Activated CD8-positive, alpha-beta T cell treated with anti-CD3 and anti-CD28 coated beads, Interleukin-2, amount 10 ng/mL, durations not matched to agents 7 days and 5 days (primary cell): ENCODE measurements at places on chromosomes 12 and 14. TPM values are rescaled to one million over a fixed set of nuclear protein-coding genes. Genes with fewer than 3 reads are reported as not detected.

GRCh38 chr12:50971946-50972345 lies 19.6 kb downstream of the HIGD1C start:
- DNase-seq: no peak

- DNase-seq: no peak
Observed at GRCh38 chr12:63814146-63814772, 30.2 kb upstream of the SRGAP1 start.

DNA sequence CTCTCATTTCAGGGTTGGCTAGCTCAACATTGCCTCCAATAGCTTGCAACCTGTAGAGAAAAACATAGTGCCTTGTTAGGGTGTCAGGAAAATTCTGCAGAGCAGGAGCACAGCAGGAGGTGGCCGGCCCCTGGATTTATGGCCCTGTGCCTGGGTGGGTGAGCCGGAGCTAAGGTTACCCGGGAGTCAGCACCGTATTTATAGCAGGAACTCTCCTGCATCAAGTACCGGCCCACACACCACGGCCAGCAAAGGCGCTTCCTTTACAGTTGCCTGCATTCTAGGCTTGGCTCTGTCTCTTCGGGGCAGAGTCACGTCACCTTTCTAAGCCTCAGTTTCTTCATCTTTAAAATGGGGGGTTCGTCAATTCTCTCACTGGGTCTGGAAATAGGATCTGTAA lies 52.8 kb upstream of the EML1 start:
- no peak for DNase-seq

- no peak for DNase-seq
Observed at GRCh38 chr12:124031058-124031457, 58.0 kb downstream of the ZNF664 start.

DNA sequence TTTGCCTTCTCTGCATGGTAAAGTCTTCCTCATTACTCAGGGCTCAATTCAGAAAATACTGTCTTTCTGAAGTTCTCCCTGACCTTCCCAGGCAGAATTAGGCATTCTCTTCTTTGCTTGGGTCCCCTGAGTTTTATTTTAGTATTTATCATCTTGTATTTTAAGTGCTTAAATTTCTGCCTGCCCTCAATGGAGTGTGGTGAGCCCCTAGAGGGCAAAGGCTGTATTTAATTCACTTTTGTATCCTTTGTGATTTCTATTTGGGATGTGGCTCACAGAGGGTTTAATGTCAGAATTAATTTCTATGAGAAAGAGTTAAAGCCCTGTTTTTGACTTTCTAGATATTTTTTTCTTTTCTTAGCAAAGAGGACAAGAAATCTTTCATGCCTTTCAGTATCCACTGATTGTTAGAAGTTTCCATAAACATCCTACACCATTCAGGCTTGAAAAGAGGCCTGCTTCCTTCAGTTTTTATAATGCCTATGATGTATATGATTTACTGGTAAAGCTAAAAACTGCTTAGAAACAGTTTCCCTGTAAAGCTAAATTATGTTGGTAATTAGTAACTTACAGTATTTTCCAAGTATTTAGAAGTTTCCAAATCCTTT lies 55.6 kb upstream of the PTPRB start:
- DNase-seq: no peak

DNA sequence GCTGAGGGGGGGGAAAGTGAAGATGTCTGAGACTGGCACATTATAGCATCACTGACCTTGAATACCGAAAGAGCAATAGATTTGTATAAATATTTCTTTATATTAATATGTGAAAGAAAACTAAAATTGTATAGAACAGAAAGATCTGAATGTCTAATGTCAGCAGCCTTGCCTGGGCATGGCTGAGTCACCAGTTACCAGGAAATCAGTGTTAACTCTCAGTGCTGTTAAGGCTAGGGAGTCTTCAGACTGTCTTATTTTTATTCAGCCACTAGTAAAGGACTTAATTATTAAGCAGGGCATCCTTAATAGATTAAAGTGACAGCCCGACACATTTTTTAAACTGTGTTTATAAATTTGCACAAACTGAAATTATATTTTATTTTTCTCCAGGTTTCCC lies 122.9 kb upstream of the AEBP2 start:
- no peak for DNase-seq

DNA sequence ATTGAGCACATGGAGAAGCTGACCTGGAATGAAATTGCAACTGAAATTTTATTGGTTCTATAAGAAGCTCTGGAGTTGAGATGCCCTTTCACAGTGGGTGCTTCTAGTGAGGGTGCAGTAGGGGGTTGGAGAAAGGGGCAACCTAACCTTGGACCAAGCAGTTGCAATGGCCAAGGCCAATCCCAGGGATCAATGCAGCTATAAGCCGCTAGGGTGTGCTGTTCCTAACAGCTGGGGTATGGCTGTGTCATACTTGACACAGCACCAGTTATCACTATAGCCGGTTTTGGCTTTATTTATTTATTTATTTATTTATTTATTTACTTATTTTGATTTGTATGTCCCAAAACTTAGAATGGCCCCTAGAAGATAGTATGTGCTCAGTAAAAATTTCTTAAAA lies 505.9 kb downstream of the FLRT2 start:
- DNase-seq: no peak

BRI3BP gene
- 26.5 TPM for total RNA-seq

SGPP1 gene
- total RNA-seq: 18.2 TPM
